Mammary epithelial cell (primary cell): ENCODE measurements at places on chromosomes 2 and 18. TPM values are rescaled to one million over a fixed set of nuclear protein-coding genes. Genes with fewer than 3 reads are reported as not detected.

Gene LYG1
- total RNA-seq: not detected

Gene E2F6
- 13.5 and 16.9 TPM in 2 replicates for total RNA-seq

Gene MOCOS
- 17.3 TPM for total RNA-seq

GRCh38 chr2:16386031-16386430 lies 279.6 kb downstream of the CYRIA start:
- no peaks in the 10 kb centered on the region for H3K27me3 ChIP-seq
- H3K4me1 ChIP-seq: no peaks in the 10 kb centered on the region
- no peak overlapping the region for H3K27ac ChIP-seq
